ENCODE measurements at places on chromosomes 5 and 9.
A peak's percentile ranks its signal among the peaks of the same experiment; 100 is the strongest.

GRCh38 chr9:113954591-113954990 is 78.5 kb downstream of the ZNF618 start:
- DNase-seq: no peak

- DNase-seq: no peak
Observed at GRCh38 chr9:113599646-113600022, 136.1 kb downstream of the RGS3 start.

DNA sequence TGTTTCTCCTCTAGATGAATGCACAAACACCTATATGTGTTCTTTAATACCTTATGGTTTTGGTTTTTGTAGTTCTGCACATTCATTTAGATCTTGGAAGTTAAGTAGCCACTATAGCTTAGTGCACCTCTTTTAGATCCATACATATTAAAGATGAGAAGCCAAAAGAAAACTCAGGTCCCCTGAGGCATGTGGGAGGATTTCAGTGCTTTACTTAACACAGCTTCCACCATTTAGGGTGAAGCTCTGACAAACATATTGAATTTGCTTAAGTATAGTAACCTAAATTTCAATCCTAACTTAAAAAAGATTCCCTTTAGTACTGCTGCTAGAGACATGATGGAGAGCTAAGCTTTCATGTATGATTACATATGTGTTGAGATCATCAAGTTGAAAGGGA is 25.6 kb upstream of the RICTOR start:
- no peak for DNase-seq

DNA sequence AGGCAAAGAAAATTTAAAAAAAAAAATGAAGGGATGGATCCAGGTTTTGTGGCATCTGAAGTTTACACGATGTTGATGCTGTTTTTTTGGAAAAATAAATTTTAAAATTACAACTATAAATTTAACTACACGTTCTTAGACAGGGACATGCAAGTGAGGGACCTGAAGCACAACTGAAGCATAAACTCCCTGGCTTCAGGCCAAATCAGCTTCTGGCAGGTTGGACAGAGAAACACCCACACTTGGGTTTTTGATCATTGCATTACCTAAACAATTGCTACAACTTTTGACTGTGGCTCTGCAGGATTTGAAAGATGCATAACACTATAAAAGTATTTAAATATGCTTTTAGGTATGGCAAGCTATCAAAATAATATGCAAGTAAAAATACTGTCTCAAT is 1318.3 kb upstream of the DMAC1 start:
- DNase-seq: no peak

GRCh38 chr9:123454361-123454760 is 98.4 kb downstream of the CRB2 start:
- DNase-seq: no peak

- peak; percentile 93 for DNase-seq
Observed at GRCh38 chr5:96146675-96147074, 185.0 kb upstream of the ELL2 start.
